Fibroblast of the aortic adventitia (primary cell): ENCODE measurements at places on chromosomes 2 and 18. TPM values are rescaled to one million over a fixed set of nuclear protein-coding genes. Genes with fewer than 3 reads are reported as not detected.

FAM110C gene
- total RNA-seq: not detected in 2 replicates

TMEM37 gene
- total RNA-seq: not detected in 2 replicates

GULP1 gene
- 30.5 and 42.7 TPM in 2 replicates for total RNA-seq

DIPK1C gene
- total RNA-seq: not detected in 2 replicates

C2orf69 gene
- 6.7 and 22.2 TPM in 2 replicates for total RNA-seq

DNA sequence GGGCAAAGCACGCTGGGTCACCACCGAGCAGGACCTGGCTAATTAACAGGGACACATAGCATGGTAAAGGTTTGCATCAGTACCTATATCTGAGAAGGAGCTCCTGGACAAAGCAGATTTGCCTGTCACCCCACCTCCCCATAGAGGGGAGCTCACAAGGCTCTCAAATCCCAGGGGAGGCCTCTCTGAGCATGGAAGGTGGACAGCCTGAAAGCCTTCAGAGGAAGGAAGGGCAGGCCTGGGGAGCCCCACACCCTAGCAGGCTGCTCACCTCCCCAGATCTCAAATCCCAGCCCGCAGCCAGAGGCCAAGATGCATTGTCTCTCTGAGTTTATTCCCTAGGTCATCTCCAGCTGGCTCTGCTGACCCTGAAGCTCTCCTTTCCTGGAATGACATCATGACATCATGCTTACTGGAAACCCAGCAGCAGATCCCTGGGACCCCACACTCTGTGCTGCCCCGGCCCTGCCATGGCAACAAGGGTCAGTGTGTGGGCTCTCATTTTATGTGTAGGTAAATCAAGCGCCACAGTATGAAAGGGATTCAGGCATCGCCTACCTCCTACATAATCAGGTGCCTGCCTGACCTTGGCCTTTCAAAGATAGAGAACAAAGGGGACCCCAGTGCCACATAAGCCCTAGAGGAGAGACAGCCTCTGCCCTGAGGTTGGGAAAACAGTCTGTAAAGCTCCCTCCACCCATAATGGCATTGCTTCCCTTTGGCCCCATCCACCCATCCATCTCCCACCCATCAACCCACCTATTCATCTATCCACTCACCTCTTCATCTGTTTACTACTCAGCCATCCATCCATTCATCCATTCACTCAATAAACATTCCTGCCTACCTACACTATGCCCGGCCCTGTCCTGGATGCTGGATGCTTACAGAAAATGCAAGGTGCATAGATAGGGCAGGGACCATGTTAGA lies 15.7 kb upstream of the TEX51 start:
- DNase-seq: no peak

GRCh38 chr18:73235491-73235890 lies 367.7 kb upstream of the NETO1 start:
- peak; percentile 65 for DNase-seq

DNA sequence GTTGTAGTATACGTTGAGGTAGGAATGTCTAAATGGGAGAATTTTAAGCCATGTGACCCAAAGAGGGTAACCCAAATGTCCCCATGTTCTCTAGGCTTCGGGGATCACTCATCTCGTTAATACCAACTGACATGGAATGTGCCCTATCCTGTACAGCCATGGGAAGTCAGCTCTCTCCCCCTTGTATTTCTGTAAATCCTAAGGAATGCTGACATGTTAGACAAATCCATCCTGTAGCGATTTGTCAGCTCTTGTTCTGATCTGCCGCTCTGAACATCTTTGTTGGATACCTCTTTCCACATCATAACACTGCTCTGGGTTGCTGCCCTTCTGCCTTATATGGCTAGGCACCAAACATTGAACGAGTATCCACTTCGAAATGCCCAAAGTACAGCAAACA lies 350.6 kb downstream of the RND3 start:
- DNase-seq: no peak

DNA sequence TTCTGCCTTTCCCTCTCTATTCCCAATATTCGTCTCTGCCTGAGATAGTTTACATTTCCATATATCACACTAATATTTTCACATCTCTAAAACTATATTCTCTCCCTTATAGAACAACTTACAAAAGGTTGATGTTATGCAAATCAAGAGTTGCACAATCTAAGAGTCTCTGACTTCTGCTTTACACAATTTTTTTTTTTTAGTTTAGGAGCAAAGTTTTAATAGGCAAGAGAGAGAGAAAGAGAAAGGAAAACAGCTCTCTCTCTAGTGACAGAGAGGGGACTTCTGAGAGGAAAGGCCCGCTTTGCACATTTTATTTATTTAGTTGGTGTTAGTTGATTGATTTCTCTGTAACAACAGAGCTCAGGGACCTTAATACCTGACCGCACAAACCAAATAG lies 380.2 kb downstream of the TXNL1 start:
- no peak for DNase-seq
